NCI-H510A treated with DMSO at 0.1 percent for 48 hours (cell line): ENCODE measurements at places on chromosomes 13 and 19.

- DNase-seq = no peak
These were observed 110.9 kb downstream of the HS6ST3 start for GRCh38 chr13:96200810-96201209.

GRCh38 chr13:102028868-102029267 is 373.0 kb downstream of the FGF14 start:
- no peak for DNase-seq

DNA sequence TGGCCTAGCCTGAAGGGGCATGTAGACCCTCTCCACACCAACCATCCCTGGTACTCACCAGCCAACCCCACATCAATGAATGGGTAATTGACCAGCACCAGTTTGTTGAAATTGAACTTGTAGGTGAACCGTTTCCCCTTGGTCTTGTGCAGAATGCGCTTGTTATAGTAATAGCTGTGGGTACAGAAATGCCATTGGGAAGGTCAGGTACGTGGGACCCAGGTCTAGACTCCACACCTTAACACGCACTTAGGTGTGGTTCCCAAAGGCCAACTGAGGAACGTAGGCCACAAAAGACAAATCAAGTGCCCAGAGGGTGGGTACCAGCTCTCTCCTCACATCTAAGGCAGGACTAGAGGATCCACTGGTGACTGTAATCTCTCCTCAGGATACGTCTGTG is 5.2 kb downstream of the ERF start:
- DNase-seq = no peak

DNA sequence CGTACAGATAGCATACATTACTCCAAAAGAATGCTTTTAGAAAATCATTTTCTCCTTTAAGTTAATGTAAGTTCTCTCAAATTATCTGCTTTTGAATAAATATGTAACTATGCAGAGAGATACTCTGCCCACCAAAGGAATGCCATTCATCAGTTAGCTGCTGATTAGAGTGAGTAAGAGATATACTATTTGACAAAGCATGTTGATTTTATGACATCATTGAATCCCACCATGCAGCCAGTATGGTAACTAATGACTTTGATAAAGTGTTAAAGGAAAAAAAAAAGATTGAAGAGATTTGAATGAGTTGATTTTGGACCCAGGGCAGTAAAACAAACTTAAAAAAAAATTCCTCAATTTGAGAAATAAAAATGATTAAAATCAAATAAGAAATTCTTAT is 521.5 kb downstream of the SLITRK6 start:
- DNase-seq = no peak

DNA sequence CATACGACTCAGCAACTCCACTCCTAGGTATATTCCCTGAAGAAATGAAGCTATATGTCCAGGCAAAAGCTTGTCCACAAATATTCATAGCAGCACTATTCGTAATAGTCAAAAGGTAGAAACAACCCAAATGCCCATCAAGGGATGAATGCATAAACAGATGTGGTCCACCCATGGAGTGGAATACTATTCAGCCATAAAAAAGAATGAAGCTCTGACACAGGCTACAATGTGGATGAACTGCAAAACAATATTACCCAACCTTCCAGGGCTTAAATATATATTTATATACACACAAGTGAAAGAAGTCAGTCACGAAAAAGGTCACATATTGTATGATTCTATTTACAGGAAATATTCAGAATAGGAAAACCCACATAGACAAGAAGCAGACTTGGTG is 19.7 kb downstream of the RFX2 start:
- no peak for DNase-seq

- DNase-seq = no peak
These were observed 10.5 kb downstream of the PEAK3 start for GRCh38 chr19:2271234-2272103.

DNA sequence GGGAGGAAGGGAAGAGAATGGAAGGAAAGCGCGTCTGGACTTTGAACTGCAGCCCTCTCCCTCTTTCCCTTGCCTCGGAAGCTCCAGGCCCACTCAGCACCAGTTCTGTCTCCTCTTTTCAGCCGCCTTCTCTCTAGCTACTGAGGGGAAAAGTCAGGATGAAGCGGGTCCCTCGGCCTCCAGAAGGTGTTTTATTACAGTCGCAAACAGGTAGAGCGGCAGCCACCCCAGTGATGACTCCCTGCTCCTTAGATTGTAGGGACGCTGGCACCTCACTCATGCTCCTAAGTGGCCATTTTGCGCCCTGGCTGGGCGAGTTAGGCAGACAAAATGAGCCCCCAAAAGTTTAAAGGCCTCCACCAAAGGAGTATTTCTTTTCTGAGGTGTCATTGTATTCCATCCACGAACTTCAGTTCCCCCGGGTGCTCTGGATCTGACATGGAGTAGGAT is 954 bp upstream of the STK24 start:
- DNase-seq = no peak

DNA sequence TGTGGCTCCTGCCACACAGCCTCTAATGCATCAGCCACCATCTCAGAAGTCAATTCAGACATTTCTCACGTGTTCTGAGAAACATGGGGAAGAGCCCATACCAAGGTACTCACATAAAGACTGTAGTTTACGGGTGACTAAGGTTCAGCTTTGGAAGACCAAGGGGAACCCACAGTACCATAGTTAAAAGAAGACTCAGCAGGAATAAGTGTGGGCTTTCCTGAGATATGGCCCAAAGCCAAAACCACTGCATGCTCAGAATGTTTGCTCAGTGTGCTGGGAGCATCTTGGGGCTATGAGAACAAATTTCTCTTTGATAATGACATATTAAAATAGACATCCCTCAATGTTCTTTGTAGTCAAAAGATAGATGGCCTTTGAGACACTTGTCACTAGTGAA is 283.8 kb downstream of the DCT start:
- no peak for DNase-seq

GRCh38 chr13:38697197-38697596 is 10.3 kb downstream of the FREM2 start:
- DNase-seq = no peak
